ENCODE measurements at places on chromosomes 7 and 10.

- no peak for DNase-seq
Measured at GRCh38 chr7:29815181-29816105, 9.1 kb downstream of the WIPF3 start.

GRCh38 chr10:55550236-55550635, 749.2 kb upstream of the PCDH15 start:
- no peak for DNase-seq

DNA sequence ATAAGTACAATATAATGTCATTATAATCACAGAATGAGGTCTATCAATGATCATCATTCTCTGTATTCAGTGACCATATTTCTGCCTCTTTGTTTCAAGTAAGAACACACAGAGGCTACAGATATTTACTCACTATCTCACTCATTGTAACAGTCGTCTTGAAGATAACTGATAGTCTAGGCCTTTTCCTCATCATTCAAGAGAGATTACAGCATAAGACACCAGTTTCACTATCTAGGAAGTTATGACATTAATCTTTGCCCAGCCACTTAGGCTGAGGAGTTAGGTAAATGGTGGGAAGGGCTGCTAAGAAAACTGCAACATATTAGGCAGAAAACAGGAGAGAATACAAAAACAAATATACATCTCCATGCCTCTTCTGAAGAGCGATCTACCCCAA, 125.3 kb downstream of the CHCHD3 start:
- DNase-seq: no peak

- peak; percentile 31 for DNase-seq
Measured at GRCh38 chr10:129966889-129967578, 3.0 kb upstream of the EBF3 start.

- DNase-seq: no peak
Measured at GRCh38 chr10:63323701-63324494, 141.9 kb downstream of the JMJD1C start.

DNA sequence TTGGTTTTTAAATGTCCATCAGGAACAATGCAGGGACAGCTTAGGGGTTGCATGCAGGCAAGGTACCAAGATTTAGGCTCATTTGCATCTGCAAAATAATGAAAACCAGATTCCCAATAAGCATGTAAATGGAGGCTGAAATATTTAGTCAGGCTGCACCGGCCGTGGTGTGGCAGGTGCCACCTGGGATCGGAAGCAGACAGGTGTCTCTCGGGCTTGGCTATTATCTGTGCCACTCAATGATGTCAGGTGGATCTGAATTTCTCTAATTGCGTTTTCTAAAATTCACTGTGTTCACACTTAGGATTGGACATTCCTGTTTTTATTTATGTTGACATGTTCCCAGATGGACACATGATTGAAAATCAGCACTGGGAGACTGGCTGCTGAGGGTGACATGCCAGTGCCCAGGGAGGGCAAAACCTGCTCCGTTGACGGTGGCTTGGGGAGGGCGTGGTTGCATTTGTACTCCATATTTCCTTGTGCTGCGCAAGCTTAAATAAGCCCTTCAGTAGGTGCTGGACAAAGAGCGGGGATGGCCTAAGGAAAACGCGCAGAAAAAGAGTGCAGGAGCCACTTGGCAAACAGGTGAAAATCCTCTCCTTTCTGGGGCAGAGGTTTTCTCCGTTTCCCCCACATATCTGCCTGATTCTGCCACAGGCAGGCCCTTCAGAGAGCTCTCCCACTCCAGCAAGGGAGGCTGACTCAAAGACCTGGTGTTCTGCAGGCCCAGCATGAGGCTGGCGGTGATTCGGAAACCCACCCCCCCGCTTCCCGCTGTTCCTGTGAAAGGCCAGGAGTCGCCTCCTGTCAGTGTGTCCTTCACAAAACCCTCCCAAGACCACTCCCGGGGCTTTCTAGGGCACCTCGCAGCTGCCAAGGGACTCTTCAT, 142.5 kb downstream of the WDR37 start:
- DNase-seq: no peak

DNA sequence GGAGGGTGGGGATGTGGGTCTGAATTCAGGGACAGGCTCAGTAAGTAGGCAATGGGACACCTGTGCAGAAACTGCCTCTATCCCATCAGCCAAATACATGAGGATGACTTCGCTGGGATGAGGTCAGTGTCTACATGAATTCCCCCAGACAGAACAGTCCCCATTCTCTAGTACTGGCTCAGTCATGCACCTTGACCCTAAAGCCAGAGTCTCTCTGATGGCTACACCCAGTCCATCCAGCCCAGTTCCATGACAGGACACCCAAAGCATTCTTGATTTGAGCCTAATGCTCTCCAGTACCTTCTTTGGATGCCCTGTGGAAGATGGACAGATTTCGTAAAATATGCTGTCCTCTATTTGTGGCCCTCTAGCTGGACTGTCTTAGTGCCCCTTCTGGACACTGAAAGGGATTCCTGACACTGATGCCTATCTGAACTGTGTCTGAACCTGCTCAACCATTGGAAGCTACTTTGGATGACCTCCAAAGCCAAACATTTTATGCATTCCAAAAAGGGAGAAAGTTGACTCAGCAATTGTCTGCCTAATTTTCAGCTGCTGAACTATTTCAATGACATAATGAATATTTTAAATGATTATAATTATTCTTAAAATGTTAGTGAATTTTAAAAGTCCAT, 14.6 kb downstream of the SFRP4 start:
- DNase-seq: no peak

DNA sequence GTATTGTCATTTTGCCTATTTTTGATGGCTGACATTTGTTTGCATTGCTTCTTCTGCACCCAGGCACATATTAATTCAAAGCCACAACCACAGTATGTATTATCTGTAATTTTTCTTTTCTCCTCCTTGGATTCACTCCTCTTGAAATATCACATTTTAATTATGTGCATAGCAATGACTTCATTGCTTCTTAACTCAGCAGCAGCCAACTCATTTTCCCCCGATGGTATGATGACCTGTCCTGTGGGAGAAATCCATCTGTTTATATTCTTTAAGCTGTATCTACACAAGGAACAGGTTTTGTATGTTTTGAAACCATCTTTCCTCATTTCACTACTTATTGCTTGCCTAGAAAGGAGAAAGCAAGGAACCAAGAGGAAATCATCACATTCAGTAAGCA, 588.8 kb downstream of the INHBA start:
- no peak for DNase-seq

GRCh38 chr7:72211175-72211574, 201.0 kb downstream of the CALN1 start:
- DNase-seq: no peak

DNA sequence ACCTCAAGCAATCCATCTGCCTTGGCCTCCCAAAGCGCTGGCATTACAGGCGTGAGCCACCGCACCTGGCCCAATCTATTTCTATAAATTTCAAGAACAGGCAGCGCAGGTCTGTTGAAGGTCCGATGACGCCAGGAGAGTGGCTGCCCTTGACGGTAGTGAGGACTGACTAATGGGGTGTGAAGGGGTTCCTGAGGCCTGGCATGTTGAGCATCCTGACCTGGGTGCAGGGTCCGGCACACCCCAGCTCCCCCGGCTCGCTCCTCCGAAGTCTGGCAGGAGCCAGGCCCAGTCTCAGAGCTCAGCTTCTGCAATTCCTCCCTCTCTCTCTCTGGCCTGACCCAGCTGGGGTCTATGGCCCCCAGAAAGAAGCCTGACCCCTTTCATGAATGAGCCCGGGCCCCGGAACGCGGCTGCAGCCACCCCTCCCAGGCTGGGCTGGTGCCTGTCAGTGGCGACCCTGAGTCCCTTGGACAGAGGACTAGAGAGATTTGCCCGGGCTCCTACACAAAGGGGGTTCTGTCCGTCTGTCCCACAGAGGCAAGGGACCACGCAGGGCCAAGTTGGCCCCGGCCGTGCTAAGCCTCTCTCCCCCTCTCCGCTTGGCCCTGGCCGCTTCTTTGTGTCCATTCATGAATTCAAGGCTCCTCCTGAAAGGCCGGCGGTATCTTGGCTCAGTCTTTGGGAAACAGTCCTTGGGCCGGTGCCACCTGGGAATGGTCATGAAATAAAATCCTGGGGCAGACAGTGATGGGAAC, 18.8 kb downstream of the MMD2 start:
- no peak for DNase-seq

- DNase-seq: peak; percentile 20
Measured at GRCh38 chr7:105122619-105123018, 108.6 kb downstream of the KMT2E start.

DNA sequence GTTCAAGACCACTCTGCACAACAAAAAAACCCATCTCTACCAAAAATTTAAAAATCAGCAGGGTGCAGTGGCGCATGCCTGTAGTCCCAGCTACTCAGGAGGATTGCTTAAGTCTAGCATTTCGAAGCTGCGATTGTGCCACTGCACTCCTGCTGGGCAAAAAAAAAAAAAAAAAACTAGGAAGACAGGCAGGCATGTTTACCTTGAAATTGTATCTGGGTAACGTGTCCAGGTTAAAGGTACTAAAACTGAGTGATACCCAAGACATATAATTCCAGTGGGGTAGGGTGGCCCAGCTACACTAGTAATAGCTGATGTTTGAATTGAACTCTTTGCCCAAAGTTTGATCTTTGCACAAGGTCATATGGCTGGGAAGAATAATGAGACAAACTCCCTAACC, 16.2 kb downstream of the GHITM start:
- DNase-seq: no peak

DNA sequence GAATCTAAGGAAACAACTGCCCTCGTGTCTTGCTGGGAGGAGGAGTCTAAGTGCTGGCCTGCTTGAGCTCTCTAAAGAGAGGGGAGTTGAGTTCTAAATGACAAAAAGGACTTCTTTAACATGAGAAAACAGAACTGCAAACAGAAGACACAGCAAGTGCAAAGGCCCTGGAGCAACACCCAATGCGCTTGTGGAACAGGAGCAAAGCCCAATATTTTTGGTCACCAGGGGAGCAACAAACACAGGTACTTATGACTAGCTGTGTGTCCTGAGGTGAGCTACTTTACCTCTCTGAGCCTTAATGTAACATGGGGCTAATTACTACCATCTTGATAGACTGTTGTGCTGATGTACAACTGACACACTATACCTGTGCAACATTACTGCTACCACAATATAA, 634.3 kb downstream of the PARD3 start:
- DNase-seq: no peak

GRCh38 chr7:15476531-15476918, 85.3 kb downstream of the AGMO start:
- no peak for DNase-seq

DNA sequence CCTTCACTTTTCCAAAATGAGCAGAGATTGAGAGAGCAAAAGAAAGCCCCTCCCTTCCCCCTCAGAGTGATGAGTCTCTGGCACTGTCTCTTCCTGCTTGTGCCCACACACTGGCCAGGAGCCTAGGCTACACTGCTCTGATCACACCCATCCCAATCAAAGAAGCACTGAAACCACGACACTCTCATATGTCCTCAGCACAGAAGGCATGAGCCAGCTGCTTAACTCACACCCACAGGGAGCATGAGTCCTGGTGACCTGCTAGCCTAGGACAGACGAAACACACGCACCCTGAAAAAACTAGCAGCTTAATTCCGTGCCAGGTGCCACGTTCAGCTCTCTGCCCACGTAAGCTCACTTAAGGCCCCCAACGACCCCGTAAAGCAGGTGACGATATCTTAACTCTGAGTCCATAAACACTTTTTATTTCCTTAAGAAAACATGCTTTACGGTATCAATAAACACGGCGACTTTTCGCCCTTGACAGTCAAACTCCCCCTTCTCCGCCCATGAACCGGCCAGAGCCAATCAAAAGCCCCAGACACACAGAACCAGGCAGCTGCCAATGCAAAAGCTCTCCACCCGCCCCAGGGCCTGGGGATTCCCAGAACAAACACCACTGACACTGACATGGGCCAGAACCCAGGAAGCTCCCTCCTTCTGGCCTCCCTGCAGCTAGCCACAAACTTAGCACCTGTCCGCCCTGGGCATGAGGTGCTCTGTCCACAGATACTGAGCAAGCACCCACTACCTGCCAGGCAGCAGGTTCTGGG, 69.0 kb downstream of the TNRC18 start:
- no peak for DNase-seq

DNA sequence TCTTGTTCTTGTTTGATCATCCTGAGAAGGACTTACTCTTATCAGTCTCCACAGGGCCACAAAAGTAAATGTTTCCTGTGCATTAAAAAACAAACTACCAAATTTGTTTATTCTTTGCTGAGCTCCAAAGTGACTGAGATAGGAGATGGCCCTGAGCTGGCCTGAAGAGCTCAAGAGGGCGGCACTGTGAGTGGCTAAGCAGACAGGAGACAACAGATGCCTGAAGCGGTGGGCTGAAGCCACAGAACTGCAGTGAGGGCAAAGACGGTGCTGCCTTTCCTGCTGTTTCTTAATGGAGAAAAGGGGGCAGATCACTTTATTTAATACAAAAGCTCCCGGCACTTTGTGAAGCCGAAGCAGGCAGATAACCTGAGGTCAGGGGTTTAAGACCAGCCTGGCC, 379.6 kb downstream of the ARL4A start:
- DNase-seq: no peak

DNA sequence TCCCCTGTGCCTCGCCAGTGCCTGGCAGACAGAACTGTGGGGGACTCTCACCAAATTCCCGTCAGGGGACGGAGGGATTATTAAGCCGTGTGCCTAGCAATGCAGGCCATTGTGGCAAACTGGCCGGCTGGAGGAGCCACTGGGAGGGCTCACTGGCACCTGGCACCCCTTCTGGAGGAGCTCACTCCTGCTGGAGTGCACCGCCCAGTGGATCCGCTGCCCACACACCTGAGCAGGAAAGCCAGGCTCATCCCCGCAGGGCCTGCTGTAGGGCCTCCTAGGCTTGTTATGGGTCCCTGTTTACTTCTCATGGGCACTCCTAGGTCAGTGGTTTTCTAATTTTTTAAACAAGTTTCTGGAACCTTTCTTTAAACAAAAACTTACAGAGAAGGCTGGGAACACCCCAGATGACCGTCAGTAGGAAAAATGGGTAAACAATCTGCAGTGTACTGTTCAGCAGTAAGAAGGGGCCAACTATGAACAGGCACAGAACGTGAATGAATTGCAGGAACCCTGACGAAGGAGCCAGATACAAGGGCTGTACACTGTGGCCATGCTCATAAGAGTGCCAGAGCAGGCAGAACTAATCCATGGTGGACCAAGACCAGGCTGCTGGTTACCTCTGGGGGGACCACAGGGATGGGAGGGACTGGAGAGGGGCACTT, 64.8 kb downstream of the LANCL2 start:
- no peak for DNase-seq

- DNase-seq: no peak
Measured at GRCh38 chr10:83983578-83984255, 155.6 kb upstream of the GHITM start.

- DNase-seq: no peak
Measured at GRCh38 chr7:124812764-124813163, 47.2 kb upstream of the GPR37 start.

DNA sequence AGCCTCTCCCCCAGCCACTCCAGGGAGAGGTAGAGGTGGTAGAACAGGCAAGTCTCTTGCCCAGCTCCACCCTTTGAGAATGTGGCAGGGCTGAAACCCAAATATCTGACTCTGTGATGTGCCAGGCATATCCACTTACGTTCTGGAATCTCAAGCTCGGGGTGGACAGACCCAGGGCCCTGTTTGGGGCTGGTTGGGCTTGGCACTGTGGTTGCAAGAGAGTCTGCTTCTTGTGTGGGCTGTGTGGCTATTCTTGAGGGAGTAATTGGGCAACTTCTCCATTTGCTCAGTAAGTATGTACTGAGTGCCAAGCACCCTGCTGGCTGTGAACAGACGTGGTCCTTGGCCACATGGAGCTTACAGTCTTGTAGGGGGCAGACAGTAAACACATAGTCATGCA, 4.7 kb downstream of the UBTD1 start:
- no peak for DNase-seq
